ENCODE measurements at places on chromosomes 1 and 21.

DNA sequence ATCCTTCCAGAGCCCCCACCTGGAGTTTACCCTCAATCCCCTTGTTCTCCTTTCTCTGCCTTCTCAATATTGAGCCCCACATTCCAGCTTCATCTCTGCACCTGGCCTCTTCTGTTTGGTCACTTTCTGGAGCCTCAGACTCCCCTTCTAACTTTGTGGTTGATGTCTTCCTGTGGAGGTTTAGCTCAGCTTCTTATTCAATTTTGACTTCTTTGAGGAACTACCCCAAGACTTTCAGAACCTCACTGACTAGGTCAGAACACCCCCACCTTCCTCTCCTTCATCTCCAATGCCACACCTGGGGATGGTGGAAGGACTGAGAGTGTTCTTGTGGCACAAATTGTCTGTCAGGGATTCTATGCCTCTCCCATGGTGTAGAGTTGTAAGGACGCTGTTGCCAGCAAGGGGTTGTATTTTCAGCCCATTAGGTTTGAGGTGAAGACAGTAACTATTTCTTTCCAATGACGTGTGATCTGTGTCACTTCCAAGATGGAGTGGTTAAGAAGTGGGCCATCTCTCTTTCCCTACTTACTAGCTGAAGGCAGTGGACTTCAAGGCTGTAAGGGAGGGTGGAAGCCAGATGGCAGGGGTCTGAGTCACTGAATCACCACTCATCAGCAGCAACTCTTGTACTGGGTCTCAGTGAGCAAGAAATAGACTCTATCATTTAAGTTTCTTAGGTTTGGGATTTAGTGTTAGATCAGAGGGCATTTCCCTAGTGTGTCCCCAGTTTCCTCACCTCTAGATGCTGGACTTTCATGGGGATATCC, 80.6 kb downstream of the PAPPA2 start:
- DNase-seq = no peak

GRCh38 chr21:46057710-46058241, 40.1 kb upstream of the COL6A2 start:
- DNase-seq = no peak

DNA sequence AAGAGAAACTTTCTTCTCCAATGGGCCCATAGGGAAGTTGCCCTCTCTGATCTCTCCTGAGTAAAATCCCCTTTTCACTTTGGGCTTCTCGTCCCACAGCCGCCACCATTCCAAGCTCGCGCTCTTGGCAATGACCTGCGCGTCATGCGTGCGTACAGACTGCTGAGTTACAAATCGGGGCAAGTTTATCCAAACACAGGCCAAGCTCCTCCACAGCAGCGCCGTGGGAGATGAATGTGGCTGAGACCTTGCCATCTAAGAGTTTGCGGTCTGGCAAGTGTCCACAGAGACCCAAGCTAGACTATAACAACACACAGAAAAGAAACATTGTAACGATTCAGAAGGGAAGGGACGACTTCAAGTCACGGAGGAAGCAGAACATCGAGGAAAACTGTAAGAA, 116.3 kb upstream of the SOD1 start:
- DNase-seq = no peak

GRCh38 chr1:155012776-155013602, 10.4 kb downstream of the ZBTB7B start:
- no peak for DNase-seq

DNA sequence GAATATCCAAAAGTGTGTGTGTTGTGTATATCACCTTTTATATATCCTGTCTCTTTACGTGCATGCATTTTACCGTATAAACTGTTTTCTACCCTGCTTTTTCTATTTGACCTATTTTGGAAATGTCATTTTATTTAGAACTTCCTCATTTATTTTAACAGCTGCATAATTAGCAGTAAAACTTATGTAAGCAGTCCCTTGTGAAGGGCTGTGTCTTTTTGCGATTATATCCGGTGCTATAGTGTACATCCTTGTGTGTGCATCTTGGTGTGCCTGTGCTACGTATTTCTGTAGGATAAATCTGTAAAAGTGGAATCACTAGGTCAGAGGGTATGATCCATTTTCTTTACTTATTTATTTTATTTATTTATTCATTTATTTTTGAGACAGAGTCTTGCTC, 7.2 kb downstream of the LGALS8 start:
- DNase-seq = no peak
